ENCODE measurements at places on chromosomes 12 and 14. TPM values are rescaled to one million over a fixed set of nuclear protein-coding genes. Genes with fewer than 3 reads are reported as not detected.

Gene CLEC1A
- not detected for total RNA-seq

Gene CLEC14A
- total RNA-seq: 0.58 TPM

Gene FOXA1
- total RNA-seq: 8.2 TPM

Gene RPS6KA5
- 3.7 TPM for total RNA-seq

Gene SLC5A8
- total RNA-seq: not detected

Gene AKAP5
- total RNA-seq: 1.5 TPM

Gene PCED1B
- 4.8 TPM for total RNA-seq

Gene CDKL1
- total RNA-seq: 1.2 TPM

GRCh38 chr14:22426711-22427110, 162.3 kb downstream of the DAD1 start:
- no peak for DNase-seq

- DNase-seq: no peak
Measured at GRCh38 chr12:2503762-2504161, 291.0 kb upstream of the FKBP4 start.

DNA sequence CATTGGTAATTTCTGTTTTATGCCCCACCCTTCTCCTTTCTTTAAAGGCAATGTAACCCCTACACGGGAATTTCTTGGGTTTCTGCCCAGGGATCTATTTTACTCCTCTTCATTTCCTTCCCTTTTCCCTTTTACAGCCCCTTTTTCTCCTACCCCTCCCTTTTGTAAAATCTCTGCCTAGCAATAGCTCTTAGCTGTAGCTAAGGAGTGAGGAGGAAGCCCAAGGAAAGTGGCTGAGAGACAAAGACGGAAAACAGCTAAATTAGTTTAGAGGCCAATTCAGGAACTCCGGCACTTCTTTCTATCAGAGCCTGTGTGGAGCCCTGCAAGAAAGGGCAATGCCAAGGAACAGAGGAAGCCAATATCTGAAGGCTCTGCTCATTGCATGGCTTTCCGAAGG, 40.3 kb downstream of the SOCS2 start:
- DNase-seq: no peak

- DNase-seq: no peak
Measured at GRCh38 chr14:89027097-89027740, 202.8 kb downstream of the TTC8 start.

- DNase-seq: no peak
Measured at GRCh38 chr12:32551058-32551457, 128.0 kb upstream of the DNM1L start.

DNA sequence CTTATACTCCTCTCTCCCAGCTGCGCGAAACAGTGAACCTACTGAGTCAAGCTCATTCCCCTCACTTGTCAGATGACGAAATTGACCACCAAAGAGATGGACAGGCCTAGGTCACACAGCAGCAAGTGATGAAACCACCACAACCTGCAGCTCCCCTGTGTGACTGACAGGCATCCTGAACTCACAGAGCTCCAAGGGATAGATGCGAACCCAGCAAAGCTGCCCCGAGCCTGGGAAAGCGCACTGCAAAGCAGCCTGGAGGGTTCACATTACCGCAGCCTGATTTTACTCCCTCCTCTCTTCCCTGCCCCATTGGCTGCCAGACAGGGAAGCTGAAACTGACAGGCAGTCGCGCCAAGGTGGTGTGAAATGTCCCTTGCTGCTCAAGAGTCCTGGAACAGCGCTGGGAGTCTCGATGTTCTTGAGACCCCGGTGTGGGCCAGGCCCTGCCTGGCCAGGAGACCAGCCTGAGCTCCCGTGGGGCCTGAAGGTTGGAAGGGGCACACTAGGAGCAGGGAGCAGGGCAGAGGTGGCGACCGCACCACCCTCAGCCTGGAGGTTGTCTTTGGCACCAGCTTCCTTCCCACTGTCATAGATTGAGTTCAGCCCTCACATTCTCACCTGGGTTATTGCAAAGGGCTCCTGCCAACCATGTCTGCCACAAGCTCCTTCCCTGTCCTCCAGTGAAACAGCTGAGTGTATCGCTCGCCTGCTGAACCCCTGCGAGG, 36.3 kb downstream of the SNRNP35 start:
- no peak for DNase-seq

DNA sequence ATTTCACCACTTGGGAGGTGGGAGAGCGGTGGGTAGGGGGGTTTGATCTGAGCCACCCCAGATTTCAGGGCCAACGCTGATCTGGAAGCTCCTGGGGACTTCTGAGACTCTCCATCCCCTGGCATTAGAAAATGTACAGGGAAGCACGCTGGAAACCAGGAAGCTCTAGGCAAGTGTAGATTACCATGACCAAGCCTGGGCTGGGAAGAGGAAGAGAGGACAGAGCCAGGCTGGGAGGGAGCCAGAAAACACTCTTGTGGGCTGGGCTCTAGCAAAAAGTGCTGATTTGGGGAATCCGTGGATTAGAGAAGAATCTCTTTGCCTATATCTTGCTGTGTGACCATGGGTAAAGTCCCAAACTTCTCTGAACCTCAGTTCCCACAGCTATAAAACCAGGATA, 236.7 kb downstream of the BCL11B start:
- no peak for DNase-seq

DNA sequence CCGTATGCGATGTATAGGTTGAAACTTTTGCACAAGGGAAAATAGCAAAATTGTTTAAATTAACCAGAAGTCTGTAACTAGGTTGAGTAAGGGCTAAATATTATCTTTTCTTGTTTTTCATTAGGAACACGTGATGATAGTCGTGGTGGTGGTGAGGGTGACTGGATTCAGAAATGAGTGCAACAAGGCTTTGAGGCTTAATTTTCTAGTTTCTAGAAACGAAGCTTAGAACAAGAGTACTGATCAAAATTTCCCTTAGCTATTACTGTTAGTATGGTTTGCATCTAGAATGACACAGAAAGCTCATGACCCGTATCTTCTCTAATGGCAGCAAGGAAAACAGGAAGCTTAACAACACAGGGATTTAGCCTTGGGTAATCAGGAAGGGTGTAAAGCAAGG, 7.0 kb downstream of the SLIRP start:
- no peak for DNase-seq

DNA sequence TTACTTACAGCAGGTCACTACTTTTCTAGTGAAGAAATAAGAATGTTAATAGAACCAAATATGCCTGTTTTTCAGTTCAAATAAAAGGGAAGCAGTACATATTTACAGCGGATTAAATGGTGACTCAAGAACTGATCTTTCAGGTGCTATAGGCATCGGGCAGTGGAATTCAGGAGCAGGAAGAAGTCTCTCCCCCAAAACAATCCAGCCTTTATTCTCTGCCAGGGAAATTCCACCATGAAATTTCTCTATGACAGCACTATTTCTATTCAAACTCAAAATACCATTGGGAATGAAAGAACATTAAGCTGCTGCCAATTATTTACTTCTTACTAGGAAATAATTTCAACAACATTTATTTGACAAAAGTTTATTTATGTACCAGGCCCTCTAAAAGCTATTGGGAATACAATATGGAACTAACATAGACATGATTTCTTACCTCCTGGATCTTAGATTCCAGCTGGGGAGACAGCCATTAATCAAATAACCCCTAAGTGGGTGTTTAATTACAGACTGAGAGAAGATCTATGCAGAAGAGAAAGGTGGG, 60.3 kb upstream of the KRR1 start:
- DNase-seq: no peak

DNA sequence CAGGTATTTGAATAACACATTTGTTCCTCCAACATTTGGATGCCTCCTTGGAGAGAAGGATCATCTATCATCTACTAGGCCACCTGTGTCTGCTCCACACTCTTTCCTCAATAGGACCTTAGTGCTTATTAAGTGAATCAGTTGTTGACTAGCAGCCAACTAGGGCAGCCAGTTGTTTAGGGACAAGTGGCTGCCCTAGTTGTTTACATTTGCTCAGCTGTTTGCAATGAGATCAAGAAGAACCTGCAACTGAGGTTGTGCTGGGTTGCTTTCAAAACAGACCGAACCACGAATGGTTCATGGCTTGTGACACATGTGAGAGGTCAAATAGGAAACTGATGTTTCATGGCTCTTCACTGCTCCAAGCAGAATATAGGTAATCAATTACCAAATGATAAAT, 53.8 kb downstream of the TMCC3 start:
- DNase-seq: no peak

DNA sequence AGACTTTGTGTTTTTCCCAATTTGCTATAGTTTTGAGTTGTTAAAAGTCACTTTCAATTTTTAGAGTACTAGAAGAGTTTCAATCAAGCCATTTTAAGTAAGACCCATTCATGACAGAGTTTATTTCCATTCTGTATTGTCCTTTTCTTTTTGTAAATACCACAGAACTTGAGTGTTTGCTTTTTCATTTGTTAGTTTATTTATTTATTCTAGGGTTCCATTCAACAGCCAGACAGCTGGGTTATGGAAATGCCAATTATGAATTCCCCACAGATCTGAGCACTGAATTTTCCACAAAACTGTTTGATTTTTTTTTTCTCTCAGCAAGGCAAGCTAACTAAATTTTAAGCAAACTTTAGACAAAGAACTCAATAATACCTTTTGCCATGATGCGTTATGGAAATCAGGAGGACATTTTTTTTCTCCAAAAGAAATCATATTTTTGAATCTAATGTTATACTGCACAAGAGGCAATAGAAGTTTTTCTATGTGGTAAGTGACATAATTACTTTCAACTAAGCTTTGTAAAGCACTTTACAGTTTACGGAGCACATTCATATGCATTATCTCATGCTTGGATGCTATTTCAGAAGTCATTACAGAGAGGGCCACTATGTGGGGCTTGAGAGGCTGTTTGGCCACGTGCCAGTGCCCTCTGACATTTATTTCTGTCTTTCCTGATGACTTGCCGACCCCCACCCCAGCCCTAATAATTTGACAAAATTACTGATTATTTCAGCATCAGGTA, 181.5 kb downstream of the VRK1 start:
- no peak for DNase-seq

GRCh38 chr12:33514893-33515292, 75.3 kb upstream of the SYT10 start:
- DNase-seq: no peak

DNA sequence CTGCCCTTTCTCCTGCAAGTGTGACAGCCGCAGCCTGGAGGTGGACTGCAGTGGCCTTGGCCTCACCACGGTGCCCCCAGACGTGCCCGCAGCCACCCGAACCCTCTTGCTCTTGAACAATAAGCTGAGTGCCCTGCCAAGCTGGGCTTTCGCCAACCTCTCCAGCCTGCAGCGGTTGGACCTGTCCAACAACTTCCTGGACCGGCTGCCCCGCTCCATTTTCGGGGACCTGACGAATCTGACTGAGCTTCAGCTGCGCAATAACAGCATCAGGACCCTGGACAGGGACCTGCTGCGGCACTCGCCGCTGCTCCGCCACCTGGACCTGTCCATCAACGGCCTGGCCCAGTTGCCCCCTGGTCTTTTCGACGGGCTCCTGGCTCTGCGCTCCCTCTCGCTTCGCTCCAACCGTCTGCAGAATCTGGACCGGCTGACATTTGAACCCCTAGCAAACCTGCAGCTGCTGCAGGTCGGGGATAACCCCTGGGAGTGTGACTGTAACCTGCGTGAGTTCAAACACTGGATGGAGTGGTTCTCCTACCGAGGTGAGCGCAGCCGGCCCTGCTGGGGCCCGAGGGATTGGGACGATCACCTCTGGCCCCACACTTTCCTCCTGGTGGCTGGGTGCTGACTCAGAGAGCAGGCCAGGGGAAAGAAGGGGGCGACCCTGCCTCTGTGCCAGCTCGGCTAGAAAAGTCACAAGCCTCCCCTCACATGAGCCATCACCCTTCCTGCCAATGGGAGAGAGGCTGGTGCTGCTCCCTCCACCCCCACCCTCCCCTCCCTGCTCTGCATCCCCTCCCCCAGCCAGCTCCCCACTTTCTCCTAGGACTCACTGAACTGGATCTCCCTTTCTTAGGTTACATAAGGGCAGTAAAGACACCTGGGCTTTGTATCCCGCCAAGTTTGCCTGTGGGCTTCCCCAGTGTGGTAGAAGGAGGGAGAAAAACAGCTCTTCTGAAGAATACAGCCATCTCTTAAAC, 10.9 kb downstream of the LRTM2 start:
- DNase-seq: peak; percentile 25

DNA sequence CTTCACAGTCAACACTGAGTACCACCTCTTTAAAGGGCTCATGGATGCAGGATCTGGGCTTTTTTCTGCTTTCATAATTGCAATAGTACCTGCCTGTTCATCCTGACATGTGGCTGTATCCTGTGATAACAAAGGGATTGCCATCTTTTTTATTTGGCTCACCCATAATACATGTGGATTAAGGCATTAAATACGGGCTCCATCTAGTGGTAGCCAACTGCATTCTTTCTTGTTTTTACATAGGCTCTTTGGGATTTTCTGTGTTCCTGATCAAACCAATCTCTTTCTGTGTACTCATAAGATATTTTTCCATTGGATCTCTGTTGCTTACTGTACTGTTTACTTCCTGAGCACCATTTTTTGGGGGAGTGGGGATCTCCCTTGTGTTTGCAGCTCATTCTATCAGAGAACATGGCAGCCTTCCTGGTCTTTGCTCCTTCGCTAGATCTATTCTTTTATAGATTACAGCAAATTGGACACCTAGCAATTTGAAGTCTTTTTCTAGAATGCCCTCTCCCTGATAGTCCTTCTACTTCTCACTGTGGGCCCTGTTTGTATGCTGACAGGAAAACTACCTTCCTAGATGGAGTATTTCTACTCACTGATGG, 723.4 kb upstream of the MDGA2 start:
- DNase-seq: no peak

DNA sequence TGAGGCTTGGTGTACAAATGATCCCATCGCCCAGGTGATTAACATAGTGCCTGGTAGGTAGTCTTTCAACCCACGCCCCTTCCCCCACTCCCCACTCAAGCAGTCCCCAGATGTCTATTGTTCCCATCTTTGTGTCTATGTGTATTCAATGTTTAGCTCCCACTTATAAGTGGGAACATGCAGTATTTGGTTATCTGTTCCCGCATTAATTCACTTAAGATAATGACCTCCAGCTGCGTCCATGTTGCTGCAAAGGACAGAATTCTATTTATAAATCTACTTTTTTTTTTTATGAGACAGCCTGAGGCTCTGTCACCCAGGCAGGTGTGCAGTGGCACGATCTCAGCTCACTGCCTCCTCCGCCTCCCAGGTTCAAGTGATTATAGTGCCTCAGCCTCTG, 15.7 kb downstream of the SPX start:
- DNase-seq: no peak

- no peak for DNase-seq
Measured at GRCh38 chr14:89702073-89702875, 252.3 kb downstream of the EFCAB11 start.

DNA sequence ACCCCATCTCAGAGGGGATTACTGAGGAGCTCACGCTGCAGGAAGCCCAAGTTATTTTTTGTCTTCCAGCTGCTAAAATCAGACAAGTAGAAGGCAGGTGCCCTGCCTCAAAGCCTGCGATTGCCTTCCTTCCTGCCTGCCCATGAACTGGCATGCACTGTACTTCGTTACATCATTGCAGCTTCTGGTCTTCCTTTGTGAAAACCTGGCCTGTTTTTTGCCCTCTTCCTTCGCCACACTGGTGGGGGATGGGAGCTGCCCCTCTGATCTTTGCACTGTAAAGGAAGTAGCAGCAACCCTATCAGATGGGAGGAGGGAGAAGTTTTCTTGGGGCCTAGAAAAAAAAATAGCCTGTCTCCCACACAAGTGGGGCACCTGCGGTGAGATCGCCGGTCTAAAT, 1098.7 kb downstream of the BCL11B start:
- DNase-seq: no peak

All from kidney epithelial cell (primary cell).